ENCODE measurements at places on chromosomes 7 and 10.
A peak's percentile ranks its signal among the peaks of the same experiment; 100 is the strongest.

- DNase-seq: no peak
Observed at GRCh38 chr7:79159040-79159664, 294.3 kb downstream of the MAGI2 start.

- no peak for DNase-seq
Observed at GRCh38 chr7:101186844-101187428, 6.8 kb upstream of the NAT16 start.

DNA sequence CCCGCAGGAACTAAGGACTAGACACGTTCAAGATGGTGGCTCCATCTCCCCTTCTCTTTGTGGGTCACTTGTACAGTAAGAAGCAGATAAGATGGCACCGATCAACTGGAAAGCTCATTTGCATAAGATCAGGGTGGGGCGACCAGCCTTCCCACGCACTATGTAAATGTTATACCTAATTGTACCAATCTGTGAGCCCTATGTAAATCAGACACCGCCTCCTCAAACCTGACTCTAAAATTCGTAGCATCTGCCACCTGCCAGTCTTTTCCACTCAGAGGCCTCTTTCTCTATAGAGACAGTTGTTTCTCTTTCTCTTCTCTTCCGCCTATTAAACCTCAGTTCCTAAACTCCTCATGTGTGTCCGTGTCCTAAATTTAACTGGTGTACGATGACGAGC is 324.5 kb downstream of the PHF14 start:
- DNase-seq: no peak

GRCh38 chr10:6680735-6681134 is 100.7 kb upstream of the PRKCQ start:
- no peak for DNase-seq

- peak; percentile 54 for DNase-seq
Observed at GRCh38 chr10:14173706-14174594, 156.8 kb downstream of the FRMD4A start.

- no peak for DNase-seq
Observed at GRCh38 chr10:107898392-107898791, 733.9 kb upstream of the SORCS1 start.

GRCh38 chr7:40948239-40948638 is 754.7 kb downstream of the INHBA start:
- no peak for DNase-seq
